ENCODE measurements at places on chromosomes 5 and 9.

- no peak for DNase-seq
Measured at GRCh38 chr5:137207023-137207760, 291.9 kb downstream of the SPOCK1 start.

DNA sequence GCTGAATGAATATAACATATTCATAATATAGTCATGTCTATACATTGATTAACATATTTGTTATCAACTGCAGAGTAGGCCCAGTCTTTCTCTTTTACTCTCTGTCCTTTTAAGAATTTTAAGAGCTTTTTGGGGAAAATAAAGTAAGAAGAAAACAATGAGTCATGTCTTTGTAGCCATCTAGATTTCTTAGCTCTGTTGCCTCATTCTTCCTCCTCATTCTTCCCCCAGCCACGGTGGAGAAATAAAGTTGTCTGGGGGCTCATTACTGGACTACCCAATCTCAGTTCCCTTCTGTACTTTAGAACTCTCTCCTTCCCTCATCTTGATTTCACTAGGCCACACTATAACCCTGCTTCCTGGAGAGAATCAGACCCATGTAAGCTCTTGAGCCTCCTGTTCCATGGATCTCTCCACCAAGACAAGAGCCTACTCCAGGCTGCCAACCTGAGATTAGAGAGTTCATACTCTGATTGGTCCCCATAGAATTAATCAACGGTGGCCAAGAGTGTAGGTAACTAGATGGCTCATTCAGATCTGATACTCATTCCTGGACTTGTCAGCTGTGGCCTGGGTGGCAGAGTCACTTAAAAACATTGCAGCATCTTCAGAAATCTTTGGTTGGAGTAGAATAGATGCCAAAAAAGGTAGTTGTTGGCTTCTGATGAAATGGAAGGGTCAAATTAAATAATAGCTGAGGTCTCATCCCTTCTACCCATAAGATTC lies 44.2 kb downstream of the ITGA1 start:
- DNase-seq, result no peak

DNA sequence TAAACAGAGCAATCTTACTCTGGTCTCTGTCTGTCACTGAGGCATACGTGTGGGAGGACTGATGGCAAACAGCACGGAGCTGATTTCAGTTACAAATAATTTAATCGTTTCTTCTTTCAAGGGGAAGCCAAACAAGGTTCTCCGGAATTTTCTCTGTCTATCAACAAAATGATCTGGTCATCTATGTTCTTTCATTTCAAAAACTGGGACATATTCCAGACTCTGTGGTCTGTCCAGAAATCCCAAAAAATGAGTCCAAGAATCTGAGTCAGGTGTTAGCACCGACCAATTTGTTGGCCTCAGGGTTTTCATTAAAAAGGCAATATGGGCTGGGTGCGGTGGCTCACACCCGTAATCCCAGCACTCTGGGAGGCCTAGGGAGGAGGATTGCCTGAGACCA lies 69.9 kb upstream of the ZNF608 start:
- no peak for DNase-seq

GRCh38 chr9:21429191-21429590 lies 11.0 kb upstream of the IFNA1 start:
- DNase-seq, result no peak

- DNase-seq, result no peak
Measured at GRCh38 chr9:94680020-94680419, 40.7 kb upstream of the FBP1 start.

GRCh38 chr5:172535108-172535445 lies 80.8 kb upstream of the SH3PXD2B start:
- DNase-seq, result peak; percentile 57
